ENCODE measurements at places on chromosomes 2 and 18.

DNA sequence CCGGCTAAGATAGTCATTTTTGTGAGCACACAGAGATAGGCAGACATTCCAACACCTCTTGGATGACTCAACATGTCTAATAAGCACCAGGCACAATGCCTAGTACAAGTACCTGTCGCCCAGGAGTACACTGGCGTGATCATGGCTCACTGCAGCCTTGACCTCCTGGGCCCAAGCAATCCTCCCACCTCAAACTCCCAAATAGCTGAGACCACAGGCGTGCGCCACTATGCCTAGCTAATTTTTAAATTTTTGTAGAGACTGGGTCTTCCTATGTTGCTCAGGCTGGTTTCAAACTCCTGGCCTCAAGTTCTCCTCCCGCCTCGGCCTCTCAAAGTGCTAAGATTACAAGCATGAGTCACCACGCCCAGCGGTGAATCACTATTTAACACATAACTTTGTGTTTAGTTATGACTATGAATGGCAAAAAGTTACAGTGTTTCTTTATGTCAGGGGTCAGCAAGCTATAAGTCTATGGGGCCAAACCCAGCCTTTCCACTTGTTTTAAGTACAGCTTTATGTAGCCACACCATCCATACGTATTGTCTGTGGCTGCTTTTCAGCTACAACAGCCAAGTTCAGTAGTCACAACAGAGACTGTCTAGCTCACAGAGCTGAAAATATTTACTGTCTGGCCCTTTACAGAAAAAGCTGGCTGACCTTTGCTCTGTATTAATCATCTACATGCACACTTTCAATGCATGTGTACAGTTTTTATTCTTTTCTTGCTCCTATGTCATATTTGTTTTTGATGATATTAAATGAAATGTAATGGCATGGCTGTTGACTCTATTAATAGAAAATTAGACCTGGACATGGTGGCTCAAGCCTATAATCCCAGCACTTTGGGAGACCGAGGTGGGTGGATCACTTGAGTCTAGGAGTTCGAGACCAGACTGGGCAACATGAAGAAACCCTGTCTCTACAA, 18.7 kb downstream of the ORC2 start:
- DNase-seq: peak; percentile 90

DNA sequence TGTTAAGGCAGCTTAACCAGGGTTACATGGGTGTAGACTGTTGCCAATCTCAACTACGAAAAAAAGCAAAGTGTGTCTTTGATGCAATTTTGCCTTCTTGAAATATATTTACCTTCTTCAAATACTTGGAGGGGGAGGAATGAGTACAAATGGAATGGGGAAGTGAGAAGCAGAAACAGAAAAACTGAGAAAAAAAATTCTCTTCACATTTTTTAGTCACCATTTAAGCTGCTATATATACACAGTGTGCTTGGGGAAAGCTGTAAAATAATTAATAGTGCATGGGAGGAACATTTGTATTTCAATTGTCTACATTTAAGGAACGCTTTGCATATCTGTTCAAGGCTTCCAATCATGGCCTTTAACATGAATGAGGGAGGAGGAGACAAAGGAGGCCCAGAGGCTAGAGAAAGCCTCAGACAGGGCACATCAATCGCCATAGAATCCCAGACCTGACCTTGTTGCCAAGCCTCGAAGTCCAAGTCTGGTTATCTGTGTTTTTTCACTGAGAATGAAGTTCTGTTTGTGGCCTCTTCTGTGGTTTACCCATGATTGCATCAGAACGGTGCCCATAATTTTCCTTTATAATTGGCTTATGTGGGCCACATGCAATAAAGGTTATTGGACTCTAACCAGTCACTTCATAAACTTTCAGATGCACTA, 158.6 kb downstream of the PIK3C3 start:
- peak; percentile 74 for DNase-seq

- DNase-seq: no peak
These were observed 69.6 kb downstream of the KLHL29 start for GRCh38 chr2:23454501-23455120.

- no peak for DNase-seq
These were observed 62.8 kb downstream of the HDAC4 start for GRCh38 chr2:239337877-239338484.

DNA sequence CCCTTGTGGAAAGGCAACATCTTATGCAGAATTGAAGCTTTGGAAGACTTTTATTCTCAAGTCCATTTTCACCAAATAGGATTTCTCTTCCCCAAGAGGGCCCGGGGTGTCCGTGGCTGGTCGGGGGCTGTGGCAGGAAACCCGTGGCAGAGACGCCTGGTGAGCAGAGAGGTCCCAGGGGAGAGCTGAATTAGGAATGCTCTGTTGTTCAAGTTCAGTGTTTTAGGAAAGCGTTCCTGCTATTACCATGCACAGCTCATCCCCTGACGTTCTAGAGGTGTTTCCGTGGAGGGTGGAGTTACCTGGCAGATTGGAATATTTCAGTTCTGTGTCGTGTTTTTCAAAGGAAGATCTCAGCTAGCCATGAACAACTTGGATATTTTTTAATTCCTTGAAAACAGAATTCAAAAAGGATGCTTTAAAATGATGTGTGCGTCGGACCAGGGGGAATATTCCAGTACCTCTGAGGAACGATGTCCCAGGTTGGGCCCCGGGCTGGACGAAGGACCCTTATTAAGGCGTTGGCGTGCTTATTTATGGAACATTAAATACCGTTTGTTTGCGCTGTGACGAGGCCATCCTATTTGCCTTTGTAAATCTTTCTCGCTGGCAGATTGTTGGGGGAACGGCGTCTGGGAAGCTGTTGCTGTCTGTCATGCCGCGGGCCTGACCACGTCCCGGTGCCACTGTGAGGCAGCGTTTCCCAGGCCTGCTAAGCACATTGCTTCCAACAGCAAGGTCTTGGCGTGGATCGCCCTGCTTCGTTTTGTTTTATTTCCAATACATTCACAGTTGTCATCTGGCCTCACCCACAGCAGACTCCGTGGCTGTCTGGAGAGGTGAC, 8.2 kb downstream of the NFATC1 start:
- no peak for DNase-seq

DNA sequence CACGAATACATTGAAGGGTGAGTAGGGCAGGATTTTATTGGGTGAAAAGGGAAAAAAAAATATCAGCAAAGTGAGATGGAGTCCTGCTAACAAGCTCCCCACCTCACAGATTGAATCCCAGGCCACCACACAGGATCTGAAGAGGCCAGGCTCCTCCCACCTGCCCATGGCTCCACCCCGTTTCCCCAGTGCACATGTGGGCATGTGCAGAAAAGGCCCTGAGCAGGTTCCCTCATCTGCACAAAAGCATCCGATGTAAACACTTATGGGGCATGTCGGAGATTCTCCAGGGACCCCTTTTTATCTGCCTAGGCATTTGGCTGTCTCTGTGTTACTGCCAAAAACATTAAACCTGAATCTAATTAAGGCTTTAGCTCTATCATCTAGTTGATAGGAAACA, 35.2 kb downstream of the SKA1 start:
- no peak for DNase-seq

- DNase-seq: no peak
These were observed 2.0 kb downstream of the ANO7 start for GRCh38 chr2:241190291-241190981.

DNA sequence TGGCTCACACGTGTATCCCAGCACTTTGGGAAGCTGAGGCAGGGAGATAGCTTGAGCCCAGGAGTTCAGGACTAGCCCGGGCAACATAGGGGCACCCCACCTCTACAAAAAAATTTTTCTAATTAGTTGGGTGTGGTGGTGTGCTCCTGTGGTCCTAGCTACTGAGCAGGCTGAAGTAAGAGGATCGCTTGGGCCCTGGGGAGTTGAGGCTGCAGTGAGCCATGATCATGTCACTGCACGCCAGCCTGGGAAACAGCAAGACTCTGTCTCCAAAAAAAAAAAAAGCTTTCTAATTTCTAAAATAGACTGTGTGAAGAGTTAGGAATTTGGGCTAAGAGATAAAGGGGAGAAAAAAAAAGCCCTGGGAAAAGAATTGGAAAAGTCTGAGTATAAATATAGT, 51.9 kb upstream of the NAB1 start:
- DNase-seq: no peak

- no peak for DNase-seq
These were observed 155.4 kb downstream of the GALR1 start for GRCh38 chr18:77405096-77405495.

DNA sequence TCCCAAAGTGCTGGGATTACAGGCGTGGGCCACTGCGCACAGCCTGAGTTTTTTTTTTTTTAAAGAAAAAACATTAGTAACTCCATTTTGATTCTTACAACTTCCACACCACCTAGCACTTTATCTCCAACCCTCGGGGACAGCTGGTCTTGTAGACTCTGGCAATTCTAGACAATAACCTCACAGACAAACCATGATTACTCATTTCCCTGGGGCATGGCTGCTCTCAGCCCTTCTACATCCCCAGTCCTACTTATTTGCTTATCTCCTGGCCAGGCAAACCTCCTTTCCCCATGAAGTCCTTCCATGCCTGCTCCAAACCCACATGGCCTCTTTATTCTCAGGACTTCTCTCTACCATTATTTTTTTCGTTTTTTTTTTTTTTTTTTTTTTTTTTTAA, 91.1 kb downstream of the ACTR3 start:
- DNase-seq: peak; percentile 59

- DNase-seq: no peak
These were observed 29.2 kb downstream of the GPC1 start for GRCh38 chr2:240464514-240465241.

DNA sequence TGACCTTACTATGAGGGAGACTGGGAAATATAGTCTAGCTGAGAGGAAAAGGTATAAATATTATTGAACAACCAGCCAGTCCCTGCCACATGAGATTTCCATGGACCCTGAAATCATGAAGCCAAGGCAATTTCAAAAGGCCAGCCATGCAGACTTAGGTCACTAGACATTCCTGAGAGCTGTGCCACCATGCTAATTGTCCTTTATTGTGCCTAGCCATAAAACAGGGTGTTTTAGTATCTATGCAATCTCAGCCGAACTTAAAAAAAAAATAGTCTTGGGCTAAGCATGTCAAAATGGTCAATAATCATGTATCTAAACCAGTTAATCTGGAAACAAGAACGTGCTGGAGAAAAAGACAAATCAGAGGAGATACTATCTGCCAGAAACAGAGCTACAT, 269.5 kb downstream of the LNPK start:
- no peak for DNase-seq

DNA sequence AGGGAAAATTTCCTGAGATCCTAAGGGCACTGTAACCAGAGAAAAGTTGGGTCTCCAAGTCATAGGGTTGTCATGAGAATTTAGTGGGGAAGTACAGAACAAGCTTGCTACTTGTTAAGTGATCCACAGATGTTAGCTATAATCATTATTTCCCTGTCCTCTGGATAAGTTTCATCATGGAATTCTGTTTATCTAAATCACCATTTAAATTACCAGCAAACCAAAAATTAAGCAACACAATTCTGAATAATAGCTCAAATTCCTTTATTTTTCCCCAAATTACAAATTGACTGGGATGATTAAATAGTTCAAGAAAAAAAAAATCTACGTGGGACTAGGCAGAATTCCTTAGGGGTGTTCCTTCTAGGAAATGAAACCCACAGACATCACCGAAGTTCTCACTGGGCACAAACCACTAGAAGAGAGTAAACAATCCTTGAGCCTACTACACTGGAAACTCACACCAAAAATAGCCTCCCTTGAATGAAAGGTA, 159.5 kb downstream of the COL6A3 start:
- DNase-seq: peak; percentile 88

DNA sequence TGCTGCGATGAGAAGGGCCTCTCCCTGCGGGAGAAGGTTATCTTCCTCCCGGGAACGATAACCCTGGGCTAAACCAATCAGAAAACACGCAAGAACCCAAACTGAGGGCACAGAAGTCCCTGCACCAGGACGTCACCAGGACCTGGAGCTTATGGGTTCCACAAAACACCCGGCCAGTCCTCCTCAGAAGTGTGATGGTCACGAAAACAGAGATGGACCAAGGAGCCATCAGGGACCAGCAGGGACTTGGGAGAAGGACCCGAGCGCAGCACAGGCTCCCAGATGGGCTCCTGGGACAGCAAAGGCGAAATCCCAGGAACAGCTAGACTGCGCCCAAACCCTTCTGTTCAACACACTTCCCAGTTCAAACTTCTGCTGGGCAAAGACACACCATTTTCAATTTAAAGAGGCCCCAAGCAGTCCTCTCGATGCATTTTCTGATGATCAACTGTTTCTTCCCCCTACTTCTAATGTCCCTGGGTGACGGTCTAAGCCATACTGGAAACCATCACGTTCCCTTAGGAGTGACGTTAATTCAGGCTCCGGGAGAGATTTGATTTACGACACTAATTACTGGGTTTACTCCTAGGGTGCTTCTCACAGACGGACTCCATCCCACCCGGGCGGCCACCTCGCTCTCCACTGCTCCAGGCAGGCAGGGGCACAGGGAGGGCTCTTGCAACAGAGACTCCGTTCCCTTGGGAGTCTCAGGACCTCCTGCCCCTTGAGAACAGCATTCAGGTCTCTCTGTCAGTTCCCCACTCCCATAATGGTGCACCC, 29.2 kb downstream of the ZNF516 start:
- no peak for DNase-seq

DNA sequence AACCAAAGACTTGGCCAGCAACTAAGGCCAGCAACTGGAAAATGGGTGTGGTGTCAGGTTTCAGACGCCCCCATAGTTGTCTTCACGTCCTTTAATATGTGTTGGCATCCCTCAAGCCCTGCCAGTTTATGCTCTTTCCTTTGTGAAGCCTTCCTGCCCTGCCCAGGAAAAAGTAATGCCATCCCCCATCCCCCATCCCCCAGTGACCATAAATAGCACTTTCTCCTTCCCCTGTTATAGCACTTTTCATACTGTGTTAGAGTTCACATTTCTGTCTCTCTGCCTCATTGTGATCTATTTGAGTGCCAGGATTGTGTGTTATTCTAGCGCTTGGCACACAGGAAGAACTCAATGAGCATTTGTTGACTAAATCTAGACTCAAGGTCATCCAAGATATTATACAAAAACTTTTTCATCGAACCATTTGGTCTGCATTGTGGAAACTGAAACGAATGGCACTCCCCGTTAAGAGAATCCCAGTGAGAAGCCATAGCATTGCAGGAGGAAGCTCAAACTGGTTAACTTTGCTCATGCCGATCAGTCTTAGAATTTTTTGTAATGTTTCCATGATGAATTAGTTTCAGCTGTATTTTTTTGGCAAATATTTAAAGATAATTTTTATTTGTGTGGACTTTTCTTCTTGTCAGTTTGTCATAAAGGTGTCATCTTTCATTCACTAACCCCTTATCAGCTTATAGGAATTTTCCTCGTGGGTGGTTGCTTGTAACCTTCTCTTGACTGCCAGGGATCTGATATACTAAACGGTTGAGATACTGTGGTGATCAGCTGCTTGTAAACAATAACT, 15.7 kb downstream of the CRIM1 start:
- peak; percentile 54 for DNase-seq

- DNase-seq: no peak
These were observed 6.8 kb downstream of the HS6ST1 start for GRCh38 chr2:128311755-128312341.

GRCh38 chr18:65235966-65236624, 514.7 kb upstream of the CDH7 start:
- peak; percentile 20 for DNase-seq

- no peak for DNase-seq
These were observed 45.0 kb downstream of the PHLPP1 start for GRCh38 chr18:62760403-62760734.
